ENCODE measurements at places on chromosomes 6 and 20.

DNA sequence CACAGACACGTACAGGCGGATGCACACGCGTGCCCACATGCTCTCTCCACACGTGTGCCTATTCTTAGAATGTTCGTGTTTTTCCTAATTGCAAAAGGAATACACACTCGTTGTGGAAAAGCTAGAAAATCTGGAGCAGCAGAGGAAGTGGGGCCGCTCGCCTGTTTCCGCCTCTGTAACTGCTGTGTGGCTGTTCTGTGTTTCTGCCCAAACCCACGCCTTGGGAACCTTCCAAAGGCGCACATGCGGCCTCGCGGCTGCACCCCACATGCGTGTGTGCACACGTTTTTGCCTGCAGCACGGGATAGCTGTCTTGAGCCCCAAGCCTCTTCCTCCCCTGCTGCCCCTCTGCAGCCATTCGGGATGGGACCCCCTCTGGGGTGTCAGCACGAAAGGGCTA, 12.2 kb downstream of the SLC17A9 start:
- no peak for DNase-seq

DNA sequence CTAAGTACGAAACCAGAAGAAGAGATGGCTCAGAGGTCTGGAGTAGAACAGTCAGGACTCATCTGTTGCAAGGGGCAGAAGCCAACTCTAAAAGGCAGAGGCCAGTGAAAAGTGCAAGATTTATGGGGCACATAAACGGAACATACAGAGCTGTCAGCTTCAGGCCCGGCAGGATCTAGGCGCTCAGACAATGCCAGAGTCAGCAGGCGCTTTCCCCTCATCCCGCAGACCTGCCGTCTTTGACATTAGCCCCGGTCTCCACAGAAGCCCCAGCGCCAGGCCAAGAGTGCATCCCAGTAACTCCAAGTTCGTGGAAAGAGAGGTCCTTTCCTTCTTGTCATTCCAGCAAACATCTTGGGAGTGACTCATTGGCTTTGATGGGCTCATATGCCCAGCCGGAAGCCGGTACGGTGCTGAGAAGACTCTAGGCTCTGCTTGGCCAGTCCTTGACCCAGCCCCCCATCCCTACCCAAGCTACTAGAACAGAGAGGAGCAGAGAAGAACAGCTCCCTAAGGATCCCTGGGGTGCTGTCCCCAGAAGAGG, 260.9 kb downstream of the TAF4 start:
- DNase-seq = no peak

GRCh38 chr6:158076548-158076947, 91.5 kb downstream of the SERAC1 start:
- no peak for DNase-seq

DNA sequence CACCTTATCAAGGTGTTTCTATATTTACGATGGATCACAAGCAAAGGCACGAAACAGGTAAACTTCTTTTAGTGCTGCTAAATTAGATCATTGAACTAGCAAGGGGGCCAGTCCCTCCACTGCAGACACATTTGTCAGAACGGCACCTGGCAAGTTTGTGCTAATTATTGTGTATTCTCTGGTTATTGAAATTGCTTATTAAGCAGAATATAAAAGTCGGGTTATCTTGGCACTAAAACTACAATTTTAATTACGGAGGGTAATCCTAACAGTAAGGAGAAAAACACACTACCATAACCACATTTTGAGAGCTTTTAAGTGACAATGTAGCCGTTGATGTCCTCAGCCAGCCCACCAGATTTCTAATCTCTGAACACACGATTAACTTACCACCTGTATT, 118.9 kb upstream of the BTN3A2 start:
- no peak for DNase-seq

- DNase-seq = no peak
Observed at GRCh38 chr20:33868595-33868994, 57.4 kb downstream of the CHMP4B start.

- DNase-seq = no peak
Observed at GRCh38 chr6:63099772-63100459, 111.4 kb upstream of the FKBP1C start.

- no peak for DNase-seq
Observed at GRCh38 chr6:19866985-19867627, 29.9 kb downstream of the ID4 start.

DNA sequence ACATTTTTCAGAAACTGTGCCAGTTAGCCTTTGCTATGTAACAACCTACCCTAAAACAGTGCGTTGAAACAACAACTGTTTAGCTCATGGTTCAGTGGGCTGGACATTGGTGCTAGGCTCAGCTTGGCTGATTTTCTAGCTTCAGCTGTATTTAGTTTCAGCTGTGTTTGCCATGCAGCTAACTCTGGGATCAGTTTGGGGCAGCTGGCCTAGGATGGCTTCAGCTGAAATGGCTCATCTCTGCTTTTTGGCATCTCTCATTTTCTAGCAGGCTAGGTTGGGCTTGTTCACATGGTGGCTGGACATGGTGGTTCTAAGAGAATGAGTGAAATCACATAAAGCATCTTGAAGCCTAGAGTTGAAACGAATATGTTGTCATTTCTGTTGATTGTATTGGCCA, 464.2 kb downstream of the QKI start:
- no peak for DNase-seq

GRCh38 chr20:50309280-50309763, 118.7 kb downstream of the CEBPB start:
- no peak for DNase-seq

- DNase-seq = no peak
Observed at GRCh38 chr6:165298402-165298801, 11.0 kb downstream of the C6orf118 start.

GRCh38 chr20:53939190-53939571, 131.2 kb downstream of the BCAS1 start:
- DNase-seq = no peak
